ENCODE measurements at places on chromosomes 16 and 17. TPM values are rescaled to one million over a fixed set of nuclear protein-coding genes. Genes with fewer than 3 reads are reported as not detected.

The USH1G gene
- total RNA-seq: not detected

The CTF1 gene
- 0.33 TPM for total RNA-seq

The GCGR gene
- not detected for total RNA-seq

GRCh38 chr16:1639282-1639681 is 27.1 kb downstream of the CRAMP1 start:
- peaks cover 35% of the 10 kb centered on the region for H3K36me3 ChIP-seq
- no peak overlapping the region for H3K27ac ChIP-seq

The RRN3 gene
- 58.3 TPM for total RNA-seq

The RSL1D1 gene
- total RNA-seq: 355 TPM

The MAPT gene
- total RNA-seq: 0.42 TPM
